NCI-H2081 treated with DMSO at 0.1 percent for 48 hours (cell line): ENCODE measurements at places on chromosomes 16 and 17.

DNA sequence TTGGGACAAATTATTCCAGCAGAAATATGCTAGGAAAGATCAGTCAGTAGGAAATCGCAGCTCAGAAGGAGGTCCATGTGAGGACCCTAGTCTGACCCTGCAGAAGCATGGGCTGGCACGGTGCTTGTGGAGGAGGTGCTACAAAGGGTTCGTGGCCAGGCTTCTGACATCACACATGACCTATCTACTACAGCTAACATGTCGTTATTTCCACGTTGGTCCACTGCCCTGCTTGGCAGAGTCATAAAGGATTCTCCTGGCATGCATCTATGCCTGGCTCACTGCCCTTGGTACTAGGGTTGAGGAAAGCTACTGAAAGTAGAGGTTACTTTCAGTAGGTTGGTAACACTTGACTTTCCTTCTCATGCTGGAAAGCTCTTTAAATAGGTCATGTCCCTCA is 118.1 kb upstream of the SHISA6 start:
- DNase-seq = no peak

GRCh38 chr16:55367301-55367811 is 43.4 kb downstream of the IRX6 start:
- DNase-seq = no peak

DNA sequence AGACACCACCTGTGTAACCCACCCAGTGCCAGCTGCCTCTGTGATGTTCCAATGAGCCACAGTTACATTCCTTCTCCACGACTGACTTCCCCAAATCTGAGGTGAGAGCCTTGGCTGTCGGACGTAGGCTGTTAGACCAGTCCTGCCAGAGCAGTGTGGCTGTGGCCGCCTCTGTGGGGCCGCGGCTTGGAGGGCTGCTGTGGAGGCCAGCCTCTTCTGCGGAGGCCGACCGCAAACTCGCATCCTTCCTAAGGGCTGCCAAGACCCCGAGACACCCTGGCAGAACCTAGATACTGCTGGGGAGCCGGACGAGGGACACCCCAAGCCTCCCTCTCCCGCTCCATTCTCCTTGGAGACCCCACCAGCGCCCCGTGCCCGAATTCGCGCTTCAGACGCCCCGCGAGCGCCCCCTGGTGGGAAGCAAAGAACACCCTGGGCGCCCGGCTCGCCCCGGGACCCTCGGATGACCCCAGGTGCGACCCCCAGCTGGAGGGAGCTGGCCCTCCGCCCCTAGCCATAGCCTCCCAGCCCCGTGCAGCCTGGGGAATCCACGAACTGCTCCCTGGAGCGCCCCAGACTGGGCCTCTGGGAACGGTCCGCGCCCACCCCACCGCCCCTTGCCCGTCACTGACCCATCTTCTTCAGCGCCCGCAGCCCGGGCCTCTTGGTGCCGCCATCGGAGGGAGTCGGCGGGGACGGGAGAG is 547 bp downstream of the PLCD3 start:
- no peak for DNase-seq

DNA sequence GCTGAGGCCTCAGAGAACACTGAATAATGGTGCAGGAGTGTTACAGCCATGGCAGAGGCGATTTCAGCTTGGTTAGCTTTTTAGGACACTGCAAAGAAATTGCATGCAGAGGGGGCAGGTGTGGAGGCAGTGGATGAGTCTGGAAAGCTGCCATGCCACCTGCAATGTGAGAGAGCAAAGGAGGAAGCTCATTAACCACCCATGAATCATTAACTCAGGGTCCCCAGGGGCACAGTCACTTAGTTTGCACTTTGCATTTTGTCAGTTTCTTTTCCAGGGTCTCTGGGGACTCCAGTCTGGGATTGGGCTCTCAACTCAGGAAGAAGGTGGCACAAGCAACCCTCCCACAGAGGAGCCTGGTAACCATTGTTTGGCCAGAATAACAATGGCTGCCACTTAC is 132.9 kb downstream of the USP31 start:
- DNase-seq = no peak

DNA sequence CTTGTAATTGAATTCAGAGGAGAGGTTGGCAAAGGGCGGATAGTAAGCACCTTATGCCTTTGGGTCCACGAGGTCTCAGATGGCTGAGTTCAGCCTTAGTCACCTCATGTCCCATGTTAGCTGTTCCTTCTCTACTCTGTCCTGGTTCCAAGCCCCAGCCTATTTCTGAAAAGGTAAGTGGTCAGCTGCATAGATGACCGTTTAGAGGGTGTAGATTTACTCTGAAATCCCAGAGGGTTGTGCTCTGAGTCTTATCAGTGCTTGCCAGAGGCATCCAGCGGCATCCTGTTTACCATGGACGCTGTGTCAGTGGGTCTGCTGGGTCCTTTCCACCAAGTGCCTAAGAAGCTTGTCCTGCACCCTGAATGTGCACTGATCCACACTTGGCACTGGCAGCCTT is 1.9 kb downstream of the ZNF778 start:
- DNase-seq = no peak

DNA sequence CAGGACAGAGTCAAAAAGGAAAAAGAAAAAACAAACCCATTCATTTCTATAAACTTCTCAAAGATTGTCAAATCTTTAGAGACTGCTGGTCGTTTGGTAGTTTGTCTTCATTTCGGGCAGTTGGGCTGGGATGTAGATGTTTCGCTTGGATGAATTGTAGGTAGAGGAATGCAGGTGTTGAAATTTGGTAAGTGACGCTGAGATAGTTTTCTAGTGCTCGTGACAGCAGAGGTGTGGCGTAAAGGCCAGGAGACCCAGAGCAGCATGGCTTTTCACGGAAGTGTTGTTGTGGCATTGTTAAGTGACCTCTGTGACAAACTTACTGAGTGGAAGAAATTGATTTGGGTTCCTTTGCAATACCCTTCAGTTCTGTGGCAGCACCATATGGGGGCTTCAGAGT is 78.2 kb upstream of the CLEC18A start:
- no peak for DNase-seq

GRCh38 chr16:80807906-80808305 is 3.5 kb upstream of the CDYL2 start:
- no peak for DNase-seq

DNA sequence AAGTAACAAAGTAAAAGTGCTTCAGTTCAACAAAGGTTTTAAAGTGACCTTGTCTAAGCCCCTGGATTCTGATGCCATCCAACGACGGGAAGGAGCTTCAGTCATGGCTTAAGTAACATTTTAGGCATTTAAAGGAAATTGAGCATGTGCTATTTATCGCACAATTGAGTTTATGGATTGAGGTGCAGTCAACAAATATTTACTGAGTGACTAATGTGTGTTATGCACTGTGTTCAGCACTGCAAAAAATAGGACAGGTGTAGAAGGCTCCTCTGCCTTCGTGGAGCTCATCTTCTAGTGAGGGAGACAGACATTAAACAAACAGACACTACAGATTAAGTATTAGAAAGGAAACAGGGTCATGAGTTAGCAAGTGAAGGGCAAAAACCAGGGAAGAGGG is 12.5 kb downstream of the TMIGD1 start:
- DNase-seq = no peak
